ENCODE measurements at places on chromosomes 7 and 10.
A peak's percentile ranks its signal among the peaks of the same experiment; 100 is the strongest.

DNA sequence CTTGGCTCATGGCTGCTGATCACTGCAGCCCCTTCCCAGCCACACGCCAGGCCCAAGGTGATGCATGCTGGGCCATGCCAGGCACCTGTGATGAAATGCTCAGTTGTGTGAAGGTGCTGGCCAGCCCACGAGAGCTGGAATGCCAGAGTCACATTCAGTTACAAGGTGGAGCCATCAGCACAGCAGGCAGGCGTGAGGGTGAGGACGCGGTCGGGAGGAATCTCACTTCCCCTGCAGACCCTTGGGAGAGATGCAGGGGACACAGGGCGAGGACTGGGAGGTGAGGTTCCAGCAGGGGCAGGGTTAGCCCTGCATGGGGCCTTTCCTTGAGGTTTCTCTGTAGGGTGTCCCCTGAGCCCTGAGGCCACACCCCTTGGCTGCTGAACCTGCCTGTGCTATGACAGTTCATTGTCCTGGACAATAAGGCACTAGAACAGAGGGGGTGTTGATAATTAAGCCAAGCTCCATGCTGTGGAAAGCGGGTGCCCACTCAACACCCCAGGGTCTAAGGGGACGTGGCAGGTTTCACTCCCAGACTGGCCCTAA lies 82.4 kb downstream of the ADARB2 start:
- no peak for DNase-seq

DNA sequence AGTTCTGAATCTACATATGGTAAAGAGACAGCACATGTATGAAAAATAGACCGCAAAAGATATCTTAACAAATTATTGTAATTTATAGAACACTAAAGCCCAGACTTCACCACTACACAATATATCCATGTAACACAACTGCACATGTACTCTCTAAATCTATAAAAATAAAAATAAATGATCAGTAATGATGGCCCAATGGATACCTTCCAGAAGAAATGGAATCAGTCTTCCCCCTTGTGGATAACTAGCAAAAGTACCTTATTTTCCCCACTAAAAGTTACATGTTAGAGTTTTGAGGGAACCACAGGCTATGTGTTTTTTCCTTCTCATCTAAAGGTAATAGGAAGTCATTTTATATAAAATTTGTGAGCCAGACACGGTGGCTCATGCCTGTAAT lies 25.7 kb downstream of the C7orf25 start:
- DNase-seq: no peak

GRCh38 chr7:132614428-132615318 lies 38.4 kb upstream of the PLXNA4 start:
- peak; percentile 13 for DNase-seq

- no peak for DNase-seq
Measured at GRCh38 chr10:74223755-74224529, 72.9 kb downstream of the ADK start.

DNA sequence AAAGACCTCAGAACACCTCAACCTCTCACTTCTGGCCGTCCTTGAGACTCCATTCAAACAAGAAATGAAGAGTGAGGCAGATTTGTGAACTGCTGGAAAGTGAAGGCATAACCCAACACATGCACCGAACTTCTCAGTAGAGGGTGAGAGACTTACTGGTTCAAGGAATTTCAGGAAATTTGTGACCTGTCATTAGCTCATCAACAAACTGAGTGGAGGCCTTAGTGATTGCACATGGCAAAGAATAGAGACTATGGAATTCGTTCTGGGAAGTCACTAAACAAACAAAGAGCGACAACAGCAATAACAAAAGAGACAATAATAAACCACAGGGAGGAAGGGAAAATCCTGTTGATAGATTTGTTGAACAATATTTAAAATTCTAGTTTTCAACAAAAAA lies 125.0 kb upstream of the AKR1E2 start:
- no peak for DNase-seq

GRCh38 chr10:124242365-124242764 lies 149.0 kb upstream of the CHST15 start:
- no peak for DNase-seq

DNA sequence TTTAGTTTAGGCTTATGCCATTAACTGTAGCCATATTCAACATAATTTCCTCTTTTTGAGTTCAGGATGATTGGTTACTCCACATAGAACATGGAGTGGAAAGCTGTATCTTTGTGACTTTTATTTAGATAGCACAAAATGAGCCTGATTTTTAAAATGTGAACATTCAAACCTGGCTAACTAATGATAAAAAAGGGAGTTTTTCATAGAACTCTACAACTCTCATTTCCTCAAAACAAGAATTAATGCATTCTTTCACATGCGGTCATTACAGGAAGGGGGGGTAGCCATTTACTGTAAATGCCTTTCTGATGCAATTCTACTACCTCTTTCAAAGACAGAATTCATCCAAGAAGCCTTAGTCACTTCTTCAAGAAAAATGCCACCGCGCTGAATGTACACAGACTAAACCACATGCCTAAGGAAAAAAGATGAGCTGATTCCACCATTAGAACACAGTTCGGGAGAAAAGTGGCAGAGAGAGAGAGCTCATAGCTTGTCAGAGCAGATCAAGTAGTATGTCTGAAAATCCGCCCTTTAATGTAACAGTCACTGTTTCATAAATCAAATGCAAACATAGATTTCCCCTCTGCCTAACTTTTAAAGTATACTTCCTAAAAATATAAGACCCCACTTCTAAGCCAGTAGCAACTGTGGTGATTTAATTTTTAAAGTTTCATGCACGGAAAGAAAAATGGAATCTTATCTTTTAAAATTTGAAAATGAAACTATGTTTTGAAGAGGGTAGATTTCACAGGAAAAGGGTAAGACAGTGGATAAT lies 226.4 kb upstream of the KLF14 start:
- no peak for DNase-seq

GRCh38 chr10:71434760-71435394 lies 38.2 kb downstream of the CDH23 start:
- no peak for DNase-seq

- DNase-seq: no peak
Measured at GRCh38 chr10:116733566-116733965, 8.8 kb downstream of the HSPA12A start.

GRCh38 chr7:15178065-15178464 lies 275.5 kb upstream of the DGKB start:
- no peak for DNase-seq

DNA sequence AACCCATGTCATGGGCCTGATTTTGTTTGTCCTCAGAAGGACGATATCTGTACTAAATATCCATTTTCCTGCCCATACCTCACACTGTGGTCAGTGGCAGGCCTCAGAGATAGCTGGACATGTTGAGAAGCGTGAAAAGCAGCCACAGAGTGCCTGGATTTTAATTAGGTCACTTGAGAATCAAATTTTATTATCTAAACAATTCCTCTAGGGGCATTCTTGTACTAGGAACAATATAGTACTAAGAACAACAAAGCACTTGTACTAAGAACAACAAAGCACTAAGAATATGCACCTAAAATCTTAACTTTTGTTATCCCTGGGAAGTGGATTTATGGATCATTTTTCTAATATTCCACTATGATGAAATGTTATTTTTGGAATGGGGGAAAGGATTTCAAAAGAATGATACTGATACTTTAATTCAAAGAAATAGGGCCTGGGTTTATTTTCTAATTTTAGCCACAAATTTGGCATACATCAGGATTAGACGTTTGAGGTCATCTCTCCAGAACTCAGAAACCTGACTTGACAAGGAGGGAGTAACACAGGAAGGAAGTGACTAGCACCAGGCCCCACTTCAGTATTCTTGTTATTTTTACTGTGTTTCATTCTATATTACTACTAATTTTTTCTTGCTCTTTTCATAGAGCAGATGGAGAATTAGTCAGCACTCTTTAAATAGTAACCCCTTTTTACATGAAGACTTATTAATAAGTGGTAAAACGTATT lies 112.2 kb downstream of the EXOC4 start:
- no peak for DNase-seq

DNA sequence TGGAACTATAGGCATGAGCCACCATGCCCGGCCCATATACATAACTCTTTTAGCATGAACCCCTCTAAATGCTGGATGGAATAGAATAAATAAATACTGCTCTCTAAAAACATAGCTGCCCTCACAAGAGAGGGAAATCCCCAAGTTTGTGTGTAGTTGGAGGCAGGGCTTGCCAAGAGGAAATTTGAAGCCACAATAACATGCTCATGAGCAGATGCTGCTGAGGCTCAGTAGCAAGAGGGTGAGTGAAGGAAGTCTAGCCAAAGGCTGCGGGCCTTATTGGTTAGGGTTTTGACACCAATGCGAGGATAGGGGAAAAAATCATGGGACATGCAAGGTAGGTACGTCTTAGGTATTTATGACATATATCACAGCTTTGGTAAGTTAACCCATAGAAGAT lies 17.3 kb downstream of the TPK1 start:
- no peak for DNase-seq

DNA sequence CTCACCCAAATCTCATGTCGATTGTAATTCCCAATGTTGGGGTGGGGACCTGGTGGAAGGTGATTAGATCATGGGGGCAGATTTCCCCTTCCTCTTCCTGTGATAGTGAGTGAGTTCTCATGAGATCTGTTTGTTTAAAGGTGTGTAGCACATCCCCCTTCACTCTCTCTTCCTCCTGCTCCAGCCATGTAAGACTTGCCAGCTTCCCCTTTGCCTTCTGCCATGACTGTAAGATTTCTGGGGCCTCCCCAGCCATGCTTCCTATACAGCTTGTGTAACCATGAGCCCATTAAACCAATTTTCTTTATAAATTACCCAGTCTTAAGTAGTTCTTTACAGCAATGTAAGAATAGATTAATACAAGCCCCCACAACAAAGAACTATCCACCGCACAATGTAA lies 109.9 kb upstream of the JAZF1 start:
- DNase-seq: no peak

DNA sequence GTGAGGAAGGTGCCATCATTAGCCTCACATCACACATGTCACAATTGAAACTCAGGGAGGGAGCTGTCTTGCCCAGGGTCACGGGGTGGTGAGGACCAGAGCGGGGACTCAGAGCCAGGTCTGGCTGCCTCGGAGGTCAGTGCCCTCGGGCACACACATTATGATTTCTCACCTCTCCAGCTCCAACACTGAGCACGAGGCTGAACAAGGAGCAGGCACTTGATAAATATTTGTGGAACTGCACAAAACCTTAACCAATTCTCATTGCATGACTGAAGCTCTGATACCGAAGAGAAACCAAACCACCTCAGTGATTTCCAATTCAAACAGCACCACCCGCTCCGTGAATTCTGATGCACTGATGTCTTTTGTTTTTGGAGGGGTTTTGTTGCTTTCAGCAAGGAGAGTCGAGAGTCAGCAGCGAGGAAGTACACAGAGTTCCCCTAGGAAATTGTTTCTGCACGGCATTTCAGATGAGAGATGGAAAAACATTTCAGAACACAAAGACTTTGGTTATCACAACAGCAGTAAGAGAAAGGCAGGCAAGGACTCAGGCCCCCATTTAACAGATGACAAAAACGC lies 55.3 kb upstream of the ZMIZ1 start:
- no peak for DNase-seq

- no peak for DNase-seq
Measured at GRCh38 chr7:71970725-71971124, 441.4 kb downstream of the CALN1 start.

DNA sequence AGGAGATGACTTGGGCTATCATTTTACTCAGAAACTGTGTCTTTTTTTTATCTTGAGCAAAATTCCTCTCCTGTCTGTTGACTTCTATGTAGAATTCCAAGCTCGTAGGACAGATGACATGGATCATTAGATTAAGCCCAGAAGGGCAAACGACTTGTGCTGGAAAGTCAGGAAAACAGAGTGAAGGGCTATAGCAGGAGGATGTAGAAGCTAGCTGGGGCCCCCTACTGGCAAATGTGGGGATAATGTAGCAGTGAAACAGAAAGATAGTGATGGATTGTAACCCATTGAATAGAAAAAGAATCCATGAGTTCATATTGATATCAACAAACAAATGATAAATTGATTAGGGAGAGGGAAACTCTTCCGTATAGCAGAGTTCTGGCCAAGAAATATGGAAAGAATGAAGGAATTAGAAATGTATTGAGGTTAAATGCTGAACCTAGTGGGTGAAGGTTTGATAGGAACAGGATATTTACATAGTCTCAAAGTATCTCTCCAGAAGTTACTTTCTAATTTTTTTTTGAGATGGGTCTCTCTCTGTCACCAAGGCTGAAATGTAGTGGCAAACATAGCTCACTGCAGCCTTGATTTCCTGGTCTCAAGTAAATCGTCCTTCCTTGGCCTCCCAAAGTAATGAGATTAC lies 103.6 kb downstream of the LYZL1 start:
- DNase-seq: peak; percentile 20

DNA sequence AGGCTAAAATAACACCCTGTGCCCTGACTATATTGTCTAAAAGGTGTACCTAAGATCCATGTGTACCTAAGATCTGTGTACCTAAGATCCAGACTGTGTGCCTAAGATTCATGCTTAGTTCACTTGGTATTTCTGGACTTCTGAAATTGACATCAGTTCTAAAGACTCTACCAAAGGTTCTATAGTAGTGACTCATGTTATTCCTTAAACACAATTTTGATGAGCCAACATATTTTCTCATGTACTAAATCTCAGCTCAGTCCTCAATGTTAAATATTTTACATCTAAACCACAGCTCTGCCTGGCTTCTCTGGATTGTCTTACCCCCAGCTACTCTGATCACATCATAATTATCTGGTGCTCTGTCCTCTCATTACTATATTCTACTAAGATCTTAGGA lies 802.3 kb upstream of the SORCS1 start:
- no peak for DNase-seq

DNA sequence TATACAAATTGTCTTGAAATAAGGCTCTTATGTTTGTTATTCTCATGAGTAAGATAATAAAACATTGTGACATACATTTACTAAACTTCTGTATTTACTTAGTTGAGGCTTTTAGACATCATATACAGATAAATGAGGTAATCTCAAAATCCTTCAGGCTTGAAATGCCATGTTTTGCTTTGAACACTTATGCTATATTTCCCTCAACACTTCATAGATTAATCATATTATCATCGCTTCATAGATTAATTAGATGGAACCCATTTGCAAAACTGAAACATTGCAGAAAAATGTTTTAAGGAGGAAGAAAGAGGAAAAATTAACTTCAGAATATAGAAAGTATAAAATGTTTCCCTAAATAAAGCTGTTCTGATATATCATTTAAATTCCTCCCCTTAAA lies 165.0 kb upstream of the CNTNAP2 start:
- no peak for DNase-seq

GRCh38 chr7:135664046-135664589 lies 1.8 kb downstream of the STMP1 start:
- no peak for DNase-seq

- DNase-seq: no peak
Measured at GRCh38 chr7:19491371-19491770, 217.5 kb downstream of the POLR1F start.

Data from GM12892 (cell line).